ENCODE measurements at places on chromosomes 13 and 19. TPM values are rescaled to one million over a fixed set of nuclear protein-coding genes. Genes with fewer than 3 reads are reported as not detected.

Gene FBN3
- total RNA-seq = 0.61 TPM

Gene IGLON5
- not detected for total RNA-seq

DNA sequence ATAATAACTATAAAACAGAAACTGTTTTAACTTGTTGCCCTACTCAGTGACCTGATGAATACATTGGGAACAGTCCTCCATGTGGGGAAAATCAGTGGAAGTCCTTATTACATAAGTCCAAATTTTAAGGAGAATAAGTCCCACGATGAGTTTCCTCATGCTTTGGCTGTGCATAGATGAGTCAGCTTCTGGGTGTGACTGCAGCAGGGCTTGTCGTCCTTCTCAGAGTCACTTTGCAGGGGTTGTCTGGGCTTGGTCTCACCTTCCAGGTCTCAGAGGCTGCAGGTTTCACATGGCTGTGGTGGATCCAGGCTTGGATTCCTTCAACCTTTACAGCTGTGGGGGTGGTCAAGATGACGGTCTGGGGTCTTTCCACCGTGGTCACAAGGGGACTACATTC, 85.6 kb downstream of the SLC25A15 start:
- no peak for DNase-seq

DNA sequence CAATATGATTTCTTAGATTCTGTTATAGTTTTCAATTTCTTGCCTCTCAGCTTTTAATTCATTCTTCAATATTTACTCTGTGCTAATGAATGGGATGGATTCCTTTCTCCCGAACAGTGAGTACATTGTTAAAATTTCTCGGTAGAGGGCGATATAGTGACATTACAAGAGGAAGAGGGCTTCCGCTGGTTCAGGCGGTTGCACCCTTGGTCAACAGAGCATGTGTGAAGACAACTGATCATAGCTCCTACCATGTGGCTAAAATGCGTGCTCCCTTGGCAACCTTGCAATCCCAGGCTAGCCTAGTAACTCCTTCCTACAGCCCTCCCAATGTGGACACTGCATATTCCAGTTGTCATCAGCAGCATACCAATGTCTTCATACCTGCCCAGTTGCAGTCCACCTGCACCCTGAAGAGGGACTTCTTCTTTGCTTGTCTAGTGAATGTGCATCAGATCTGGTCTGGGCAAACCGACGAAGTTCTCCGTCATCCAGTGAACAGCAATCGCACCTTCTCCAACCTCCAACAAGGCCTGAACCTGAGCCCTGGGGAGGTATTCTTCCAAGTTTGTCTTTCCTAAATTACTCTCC, 653.0 kb upstream of the GPC6 start:
- DNase-seq = peak; percentile 9

DNA sequence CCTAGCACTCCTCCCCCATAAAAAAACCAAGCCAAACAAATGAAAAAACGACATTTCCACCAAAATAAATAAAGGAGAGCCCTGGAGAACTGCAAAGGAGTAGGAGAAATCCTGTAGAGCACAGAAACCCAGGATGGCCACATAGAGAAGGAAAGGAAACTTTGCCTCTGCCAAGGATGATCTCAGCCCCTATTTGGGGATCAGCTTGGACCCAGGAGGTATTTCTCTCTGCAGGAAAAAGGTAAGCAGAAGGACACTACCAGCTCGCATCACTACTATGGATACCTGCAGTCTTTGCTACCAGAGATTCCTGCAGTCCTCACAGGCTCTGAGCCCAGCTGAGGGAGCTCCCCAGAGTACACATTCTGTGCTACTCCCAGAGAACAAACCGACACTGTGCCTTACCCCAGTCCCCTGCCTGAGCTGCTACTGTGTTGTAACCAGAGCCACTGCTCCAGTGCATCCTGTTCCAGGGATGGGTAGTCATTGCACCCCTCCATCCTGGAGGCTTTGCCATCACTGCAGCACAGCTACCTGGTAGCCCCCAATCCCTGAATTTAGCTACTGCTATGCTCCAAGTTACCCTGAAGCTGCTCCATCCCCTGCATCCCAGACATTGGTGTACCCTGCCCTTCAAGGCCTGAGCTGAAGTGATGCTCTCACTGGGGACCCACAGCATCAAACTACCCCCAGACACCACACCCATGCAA, 41.7 kb downstream of the VWA8 start:
- DNase-seq = no peak

- DNase-seq = no peak
Measured at GRCh38 chr19:52200044-52200443, 10.2 kb downstream of the PPP2R1A start.

- no peak for DNase-seq
Measured at GRCh38 chr13:47835470-47836228, 165.4 kb downstream of the SUCLA2 start.

DNA sequence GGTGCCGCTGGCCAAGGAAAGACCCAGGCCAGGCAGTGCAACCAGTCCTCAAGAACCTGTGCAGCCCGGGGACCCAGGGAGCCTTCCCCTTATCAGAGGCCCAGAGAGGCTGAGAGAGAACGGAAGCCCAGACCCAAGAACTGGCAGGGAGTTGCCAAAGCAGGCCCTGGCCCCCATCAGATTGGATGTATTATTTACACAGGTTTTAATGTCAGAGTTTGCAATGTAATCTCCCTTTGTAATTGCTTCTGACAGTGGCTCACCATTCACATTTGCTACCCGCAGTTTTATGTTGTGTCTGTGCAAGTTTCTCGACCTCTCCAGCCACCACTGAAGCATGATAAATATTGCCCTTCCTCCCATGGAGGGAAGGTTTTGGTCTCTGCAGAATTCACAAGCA, 660.9 kb downstream of the LIG4 start:
- no peak for DNase-seq

DNA sequence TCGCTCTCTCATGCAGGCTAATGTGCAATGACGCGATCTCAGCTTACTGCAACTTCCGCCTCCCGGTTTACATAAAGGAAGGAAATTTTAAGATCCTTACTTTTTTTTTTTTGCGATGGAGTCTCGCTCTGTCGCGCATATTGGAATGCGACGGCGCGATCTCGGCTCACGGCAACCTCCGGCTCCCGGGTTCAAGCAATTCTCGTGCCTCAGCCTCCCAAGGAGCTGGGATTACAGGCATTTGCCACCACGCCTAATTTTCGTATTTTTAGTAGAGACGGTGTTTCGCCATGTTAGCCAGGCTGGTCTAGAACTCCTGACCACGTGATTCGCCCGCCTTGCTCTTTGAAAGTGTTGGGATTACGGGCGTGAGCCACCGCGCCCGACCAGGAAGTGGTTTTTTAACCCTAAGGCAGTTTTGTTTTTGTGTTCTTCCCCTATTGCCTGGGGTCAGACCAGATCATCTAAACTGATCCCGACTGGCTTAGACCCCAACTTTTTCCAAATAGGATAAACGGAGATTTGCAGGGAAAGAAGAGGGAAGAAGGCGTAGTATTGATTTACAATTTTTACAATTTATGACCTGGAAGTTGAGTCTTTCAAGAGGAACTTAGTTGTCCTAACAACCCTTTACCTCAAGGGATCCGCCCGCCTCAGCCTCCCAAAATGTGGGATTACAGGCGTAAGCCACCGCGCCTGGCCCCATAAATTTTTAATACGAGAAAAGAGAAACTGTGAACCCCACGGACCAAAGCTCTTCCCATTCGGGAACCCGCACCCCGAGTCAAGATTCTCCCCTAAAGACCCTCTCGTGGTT, 142.0 kb downstream of the ZNF737 start:
- peak; percentile 47 for DNase-seq

DNA sequence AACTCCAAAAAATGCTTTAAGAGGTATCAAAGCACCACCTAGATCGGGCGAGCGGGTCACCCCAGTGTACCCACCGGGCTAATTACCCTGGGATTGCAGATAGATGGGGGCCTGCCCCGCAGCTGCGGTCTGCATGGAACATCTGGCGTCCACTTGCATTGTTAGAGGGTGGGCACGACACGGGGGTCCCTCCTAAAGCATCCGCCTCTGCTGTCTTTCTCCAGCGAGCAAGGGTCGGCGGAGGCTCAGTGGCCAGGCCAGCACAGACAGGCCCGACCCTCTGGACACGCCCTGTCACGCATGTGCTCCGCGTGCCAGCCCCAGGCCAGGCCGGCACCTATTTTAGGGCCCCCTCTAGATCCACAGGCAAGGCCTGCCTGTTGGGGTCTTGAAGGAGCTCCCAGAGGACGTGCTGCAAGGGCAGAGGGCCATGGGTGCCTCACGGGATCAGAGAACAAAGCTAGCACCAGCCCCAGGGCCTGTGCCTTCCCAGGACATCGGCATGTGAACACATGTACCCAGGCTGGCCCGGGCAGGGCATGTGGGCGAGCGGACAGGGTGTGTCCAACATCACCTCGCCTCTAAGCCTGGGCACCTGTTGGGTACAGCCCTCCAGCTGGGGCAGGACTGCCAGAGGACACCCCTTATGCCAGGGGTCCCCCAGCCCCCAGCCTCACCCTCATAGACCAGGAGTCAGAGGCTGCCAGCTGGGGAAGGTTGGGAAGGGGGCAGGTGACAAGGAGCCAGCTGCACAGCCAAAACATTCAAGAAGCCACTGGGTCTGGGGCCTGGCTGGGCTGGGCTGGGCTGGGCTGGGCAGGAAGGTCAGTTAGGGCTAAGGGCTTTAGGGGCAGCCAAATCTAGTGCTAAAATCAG, 35.6 kb upstream of the NANOS3 start:
- peak; percentile 10 for DNase-seq

GRCh38 chr19:45767410-45767880, 1.6 kb downstream of the SIX5 start:
- no peak for DNase-seq

GRCh38 chr19:46924874-46925547, 64.2 kb downstream of the ARHGAP35 start:
- DNase-seq = no peak

- no peak for DNase-seq
Measured at GRCh38 chr13:97067017-97067895, 73.0 kb upstream of the OXGR1 start.

DNA sequence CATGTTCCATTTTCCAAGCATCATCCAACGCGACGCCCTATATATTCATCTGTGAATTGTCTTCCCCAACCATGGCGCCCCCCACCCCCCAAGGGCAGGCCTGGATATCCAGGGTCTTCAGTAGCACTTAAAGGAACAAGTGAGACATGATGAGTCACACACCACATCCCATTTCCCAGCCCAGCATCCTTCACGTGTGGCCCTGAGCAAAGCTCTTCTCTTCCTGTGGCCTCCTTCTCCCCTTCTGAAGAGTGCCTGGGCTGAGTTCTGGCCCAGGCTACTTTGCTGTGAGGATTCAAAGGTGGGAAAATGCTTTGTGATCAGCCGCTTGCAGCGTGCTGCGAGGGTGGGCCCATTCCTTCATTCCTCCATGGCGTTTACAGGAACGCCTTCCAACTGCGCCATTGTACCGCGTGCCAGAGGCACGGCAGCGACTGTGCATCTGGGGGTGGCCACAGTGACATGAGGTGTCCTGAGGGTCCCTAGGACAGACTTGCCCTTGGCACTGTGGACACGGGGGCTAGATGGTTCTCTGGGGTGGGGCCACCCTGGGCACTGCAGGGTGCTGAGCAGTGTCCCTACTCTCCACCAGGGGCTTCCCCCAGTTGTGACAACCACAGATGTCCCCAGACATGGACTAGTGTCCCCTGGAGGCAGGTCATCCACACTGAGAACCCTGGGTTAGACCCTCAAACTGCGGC, 11.7 kb downstream of the PLIN4 start:
- no peak for DNase-seq
